Stimulated activated CD8-positive, alpha-beta memory T cell treated with anti-CD3 and anti-CD28 coated beads, Interleukin-2, amount 100 ng/mL, for 1 hour (primary cell): ENCODE measurements at places on chromosomes 3 and 15.

DNA sequence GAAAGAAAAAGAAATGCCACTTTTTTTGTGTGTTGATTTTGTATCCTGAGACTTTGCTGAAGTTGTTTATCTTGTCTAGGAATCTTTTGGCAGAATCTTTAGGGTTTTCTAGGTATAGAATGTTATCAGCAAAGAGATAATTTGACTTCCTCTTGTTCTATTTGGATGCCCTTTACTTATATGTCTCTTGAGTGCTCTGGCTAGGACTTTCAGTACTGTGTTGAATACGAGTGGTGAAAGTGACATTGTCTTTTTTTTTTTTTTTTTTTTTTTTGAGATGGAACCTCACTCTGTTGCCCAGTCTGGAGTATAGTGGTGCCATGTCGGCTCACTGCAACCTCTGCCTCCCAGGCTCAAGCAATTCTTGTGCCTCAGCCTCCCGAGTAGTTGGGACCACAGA, 64.7 kb upstream of the NPHP3 start:
- no peak for DNase-seq

GRCh38 chr3:15822281-15822680, 24.5 kb upstream of the ANKRD28 start:
- no peak for DNase-seq

DNA sequence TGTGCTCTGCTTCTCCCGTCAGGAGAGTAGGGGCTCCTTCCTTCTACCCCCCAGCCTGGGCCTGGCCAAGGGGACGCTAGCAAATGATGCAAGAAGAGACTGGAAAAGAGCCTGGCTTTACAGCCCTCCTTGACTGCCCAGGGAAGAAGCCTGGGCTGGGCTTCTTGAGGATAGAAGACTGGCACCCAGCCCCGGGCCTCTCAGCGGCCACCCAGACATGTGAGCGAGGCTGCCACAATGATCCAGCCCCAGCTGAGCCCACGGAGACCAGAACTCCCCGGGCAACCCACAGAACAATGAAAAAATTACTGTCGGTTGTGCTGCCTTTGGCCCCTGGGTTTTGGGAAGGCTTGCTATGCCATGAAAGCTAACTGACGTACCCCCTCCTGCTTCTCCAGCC, 100.6 kb upstream of the PRR20G start:
- DNase-seq = no peak

DNA sequence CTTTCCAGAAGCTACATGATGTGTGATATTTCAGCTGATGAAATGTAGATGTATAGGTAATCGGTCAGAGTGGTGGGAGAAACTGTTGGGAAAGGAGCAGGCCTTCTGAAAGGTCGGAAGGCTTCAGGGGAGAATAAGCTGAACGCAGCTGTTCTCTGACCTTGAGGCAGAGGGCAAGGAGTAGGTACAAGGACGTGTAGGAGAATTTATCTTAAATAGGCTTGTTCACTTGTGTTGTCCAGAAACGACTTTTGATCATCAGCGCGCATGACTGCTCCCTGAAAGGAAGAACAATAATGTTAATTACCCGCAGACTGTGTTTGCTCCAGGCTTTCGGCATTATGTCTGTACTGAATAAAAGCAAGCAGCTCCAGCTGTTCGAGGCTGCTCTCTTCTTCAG, 39.6 kb downstream of the GPR160 start:
- no peak for DNase-seq

DNA sequence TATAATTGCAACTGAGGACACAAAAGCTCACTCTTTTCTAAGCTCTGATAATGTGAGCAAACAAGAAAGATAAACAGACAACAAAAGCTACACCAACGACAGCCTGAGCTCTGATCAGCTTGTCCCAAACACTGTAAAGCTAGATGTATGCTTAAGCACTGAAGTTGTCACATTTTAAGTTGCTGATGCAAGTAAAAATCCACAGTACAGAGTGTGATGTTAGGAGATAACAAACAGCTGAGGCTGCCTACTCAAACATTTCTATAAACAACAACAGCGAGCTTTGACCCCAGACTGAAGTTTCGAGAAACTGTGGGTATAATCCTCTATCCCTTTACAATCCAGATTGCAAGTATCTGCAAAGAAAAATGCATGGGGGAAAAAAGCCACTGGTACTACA, 10.7 kb downstream of the MTHFS start:
- DNase-seq = no peak
